ENCODE measurements at places on chromosomes 12 and 14. TPM values are rescaled to one million over a fixed set of nuclear protein-coding genes. Genes with fewer than 3 reads are reported as not detected.

CEBPE gene
- total RNA-seq, result not detected

ADGRD1 gene
- not detected for total RNA-seq

IFNG gene
- not detected for total RNA-seq

OR6C4 gene
- not detected for total RNA-seq

KRT4 gene
- total RNA-seq, result not detected

TAS2R9 gene
- not detected for total RNA-seq

TMTC3 gene
- total RNA-seq, result 35.1 TPM

ZNF891 gene
- total RNA-seq, result 0.76 TPM

ACVR1B gene
- 16.4 TPM for total RNA-seq

AVPR1A gene
- not detected for total RNA-seq

KCNK10 gene
- not detected for total RNA-seq

HNRNPA1 gene
- 602 TPM for total RNA-seq

KRT79 gene
- total RNA-seq, result not detected

WSCD2 gene
- not detected for total RNA-seq

AICDA gene
- total RNA-seq, result not detected

SDR9C7 gene
- total RNA-seq, result not detected

SLC6A12 gene
- not detected for total RNA-seq

C1QL4 gene
- total RNA-seq, result not detected

MIP gene
- not detected for total RNA-seq

All from epithelial cell of umbilical artery (primary cell).